T47D (cell line): ENCODE measurements at places on chromosomes 5 and 9.
A peak's percentile ranks its signal among the peaks of the same experiment; 100 is the strongest.

- peak; percentile 94 for DNase-seq
Observed at GRCh38 chr9:129610473-129611306, 10.2 kb downstream of the C9orf50 start.

GRCh38 chr5:148909766-148910165, 83.4 kb downstream of the ADRB2 start:
- DNase-seq: no peak

- DNase-seq: peak; percentile 70
Observed at GRCh38 chr5:16791036-16791705, 144.9 kb downstream of the MYO10 start.

DNA sequence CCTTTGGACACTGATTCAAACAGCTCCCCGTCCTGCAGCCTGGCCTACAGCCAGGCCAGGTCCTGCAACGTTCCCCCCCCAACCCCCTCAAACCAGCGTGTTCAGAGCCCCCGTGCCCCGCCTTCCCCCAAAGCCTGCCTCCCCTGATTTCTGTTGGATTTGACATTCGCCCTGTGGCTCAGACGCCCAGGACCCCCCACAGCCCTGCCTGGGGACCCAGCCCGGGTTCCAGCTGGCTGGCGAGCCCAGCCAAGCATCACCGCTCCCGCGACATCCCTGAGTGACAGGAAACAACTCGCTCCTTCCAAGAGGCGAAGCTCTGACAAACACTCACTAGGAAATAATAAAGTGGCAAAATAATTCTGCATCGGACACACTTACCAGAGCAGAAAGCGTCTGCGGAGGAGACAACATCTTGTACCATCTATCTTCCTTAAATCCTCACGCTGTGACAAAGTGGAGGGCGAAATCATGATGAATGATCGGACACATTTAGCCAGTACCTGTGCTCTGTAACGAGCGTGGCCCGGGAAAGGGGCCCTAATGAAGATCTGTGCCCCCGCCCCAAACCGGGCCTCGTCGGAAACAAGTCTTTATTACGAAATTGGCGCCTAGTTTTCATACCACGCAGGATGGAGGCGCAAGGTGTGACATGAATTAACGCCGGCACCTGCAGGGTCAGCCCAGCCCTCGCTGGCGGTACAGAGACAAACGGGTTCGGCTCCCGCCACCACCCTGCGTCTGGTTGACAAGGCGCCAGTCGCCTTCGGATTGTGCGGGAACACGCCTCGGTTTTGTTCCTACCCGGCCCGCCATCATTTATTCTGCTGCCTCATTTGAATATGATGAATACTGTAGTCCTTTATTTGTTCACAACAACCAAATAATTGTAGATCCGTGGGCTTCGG, 91.0 kb upstream of the MVB12B start:
- DNase-seq: no peak

GRCh38 chr5:181187500-181188213, 17.3 kb downstream of the TRIM7 start:
- peak; percentile 90 for DNase-seq

GRCh38 chr9:96874947-96875460, 20.7 kb upstream of the ZNF782 start:
- DNase-seq: no peak

- peak; percentile 9 for DNase-seq
Observed at GRCh38 chr9:2228132-2228531, 213.0 kb downstream of the SMARCA2 start.

DNA sequence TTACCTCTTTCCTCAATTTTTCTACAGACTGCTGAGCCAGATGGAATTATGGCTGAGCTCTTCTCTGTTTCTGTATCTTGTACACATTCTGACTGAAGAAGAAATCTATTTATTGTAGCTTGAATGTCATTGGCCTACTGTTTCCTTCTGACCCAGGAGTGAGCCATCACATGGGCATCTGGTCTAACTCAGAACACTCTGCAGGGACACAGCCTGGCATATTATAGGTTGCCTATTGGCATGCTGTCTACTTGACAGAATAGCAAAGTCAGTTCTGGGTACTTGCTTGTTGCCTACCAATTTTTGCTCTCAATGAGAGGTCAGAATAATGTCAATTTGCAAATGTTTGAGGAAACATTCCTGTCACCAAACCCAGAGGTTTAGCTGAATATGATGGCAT, 7.3 kb downstream of the PCDHAC2 start:
- DNase-seq: no peak

DNA sequence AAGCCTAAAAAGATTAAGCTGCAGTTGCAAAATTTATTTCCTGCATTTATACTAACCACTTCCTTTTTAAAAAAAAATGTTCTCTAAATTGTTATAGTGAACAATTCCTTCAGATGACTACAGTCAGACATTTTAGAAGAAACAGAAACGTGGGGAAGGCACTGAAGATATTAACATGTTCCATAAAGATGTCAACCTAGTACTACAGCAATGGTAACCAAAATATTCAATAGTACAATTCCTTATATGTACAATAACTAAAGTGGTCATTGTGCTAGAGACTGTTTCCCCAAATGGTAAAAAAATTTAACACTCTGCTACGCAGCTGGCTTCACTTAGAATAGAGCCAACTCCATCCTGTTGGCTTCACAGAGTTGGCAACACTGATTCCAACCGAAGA, 97.7 kb downstream of the FNBP1 start:
- no peak for DNase-seq

- DNase-seq: no peak
Observed at GRCh38 chr9:107299437-107299836, 16.4 kb downstream of the RAD23B start.

DNA sequence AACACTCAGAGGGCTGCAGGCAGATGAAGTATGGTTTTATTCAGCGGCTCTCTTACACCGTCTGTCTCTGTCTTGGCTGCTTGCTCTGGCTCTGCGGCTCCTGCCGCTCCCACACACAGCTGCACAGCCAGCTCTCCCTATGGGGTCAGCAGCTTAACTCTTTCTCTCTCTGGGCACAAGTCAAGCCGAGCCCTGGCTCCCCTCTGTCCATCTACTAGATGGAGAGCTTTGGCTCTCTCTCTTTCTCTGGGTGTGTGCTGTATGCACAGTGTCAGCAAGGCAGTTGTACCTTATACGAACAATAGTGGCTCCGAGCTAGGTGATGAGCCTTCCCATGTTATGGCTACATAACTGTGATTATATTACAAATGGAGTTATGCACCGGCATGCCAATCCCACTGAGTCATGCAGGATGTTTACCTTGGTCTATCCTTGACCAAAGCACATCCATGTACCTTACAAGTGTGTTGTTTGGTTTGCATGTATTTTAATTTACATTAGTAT, 19.3 kb upstream of the PPP2CA start:
- DNase-seq: peak; percentile 68

- DNase-seq: no peak
Observed at GRCh38 chr9:121150188-121150587, 51.5 kb downstream of the RAB14 start.

- DNase-seq: peak; percentile 85
Observed at GRCh38 chr9:122122903-122123632, 30.0 kb upstream of the TTLL11 start.

DNA sequence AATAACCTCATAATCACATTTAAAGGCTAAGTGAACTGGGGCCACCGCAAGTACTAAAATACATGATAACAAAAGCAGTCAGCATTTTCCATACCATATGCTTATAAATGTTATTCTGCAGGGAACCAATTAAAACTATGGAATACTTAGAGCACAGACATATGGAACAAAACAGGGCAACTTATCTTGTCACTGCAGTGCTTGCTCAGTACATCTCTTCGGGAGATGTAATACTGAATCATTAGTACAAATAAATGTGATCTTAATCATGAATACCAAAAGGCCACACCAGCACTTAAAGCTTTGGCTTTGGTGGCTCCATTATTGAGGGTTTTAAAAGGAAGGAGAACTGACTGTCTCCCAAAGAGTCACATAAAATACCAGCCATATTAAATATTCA, 32.1 kb downstream of the PRUNE2 start:
- no peak for DNase-seq

GRCh38 chr5:14872070-14872989, 752 bp upstream of the ANKH start:
- DNase-seq: no peak

GRCh38 chr9:132782037-132782436, 96.0 kb downstream of the AK8 start:
- DNase-seq: no peak

- DNase-seq: no peak
Observed at GRCh38 chr5:126482591-126482990, 59.4 kb downstream of the GRAMD2B start.

DNA sequence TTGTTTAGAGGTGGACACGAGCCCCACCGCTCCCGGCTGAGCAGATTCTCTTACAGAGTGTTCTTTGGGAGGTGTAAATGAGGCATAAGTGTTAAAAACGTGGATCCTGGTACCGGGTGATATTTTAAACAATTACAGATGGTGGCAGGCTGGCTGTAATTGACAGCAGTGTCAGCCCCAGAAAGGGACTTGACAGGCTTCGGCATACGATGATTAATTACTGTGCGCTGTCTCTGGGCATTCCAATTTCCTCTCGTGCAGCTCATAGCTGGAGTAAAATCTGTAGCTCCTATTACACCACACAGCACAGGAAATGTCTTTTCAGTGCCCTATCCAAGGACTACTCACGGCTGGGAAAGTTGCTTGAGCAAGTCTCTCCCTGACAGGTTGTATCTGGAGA, 305.4 kb upstream of the IRX2 start:
- no peak for DNase-seq

DNA sequence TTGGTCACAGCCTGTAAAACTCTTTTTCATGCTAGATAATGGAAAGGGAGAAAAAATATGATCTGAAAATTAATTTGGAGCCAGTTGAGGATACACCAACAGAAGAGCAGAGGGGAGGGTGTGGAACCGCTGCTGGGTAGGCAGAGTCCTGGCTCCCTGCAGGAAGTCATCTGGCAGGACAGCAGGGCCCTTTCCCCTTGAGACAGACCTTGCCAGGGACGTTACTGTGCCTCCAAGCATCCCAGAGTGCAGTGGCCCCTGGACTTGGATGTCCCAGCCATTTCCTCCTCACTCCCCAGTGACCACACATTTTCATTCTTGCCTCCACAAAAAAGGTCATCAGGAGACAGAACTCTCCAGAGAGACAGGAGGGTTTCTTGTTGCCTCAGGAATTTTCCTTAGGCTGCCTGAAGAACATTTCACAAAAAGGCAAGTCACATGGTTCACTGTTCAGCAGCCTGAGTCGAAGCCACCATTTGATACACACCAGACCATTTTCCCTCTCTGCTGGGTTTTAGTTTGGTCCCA, 5.9 kb downstream of the TRPM3 start:
- no peak for DNase-seq

DNA sequence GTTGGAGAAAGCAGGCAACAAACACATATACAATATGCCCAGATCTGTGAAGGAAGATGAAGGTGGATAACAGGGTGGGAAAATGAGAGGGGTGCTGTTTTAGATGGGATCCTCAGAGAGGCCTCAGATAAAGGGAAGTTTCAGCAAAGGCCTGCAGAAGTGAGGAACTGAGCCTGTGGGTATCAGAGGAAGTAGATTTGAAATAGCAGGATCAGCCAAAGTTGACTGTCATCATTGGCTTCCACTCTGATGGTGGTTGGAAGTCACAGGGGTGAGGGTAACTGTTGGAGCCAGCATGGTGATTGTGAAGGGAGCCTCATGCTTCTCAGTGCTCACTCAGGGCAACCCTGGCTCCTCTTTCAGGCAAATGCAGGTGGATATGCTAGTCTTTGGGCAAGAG, 607.2 kb upstream of the CLINT1 start:
- no peak for DNase-seq

DNA sequence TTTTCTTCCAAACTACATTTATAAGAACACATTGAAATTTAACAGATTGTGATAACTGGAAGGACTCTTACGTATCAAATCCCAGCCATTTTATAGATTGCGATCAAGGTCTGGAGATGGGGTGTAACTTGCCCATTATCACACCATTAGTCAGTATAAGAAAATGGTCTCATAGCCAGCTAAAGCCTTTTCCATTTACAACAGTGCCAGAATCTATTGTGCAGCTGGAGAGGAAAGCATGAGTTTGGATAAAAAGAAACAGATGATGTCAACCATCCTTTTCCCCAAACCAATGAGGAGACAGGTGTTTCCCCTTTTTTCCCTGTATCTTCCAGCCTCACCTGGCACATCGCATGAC, 658.8 kb downstream of the ACTL7B start:
- DNase-seq: no peak

- no peak for DNase-seq
Observed at GRCh38 chr9:8883321-8883720, 1083.7 kb upstream of the DMAC1 start.

GRCh38 chr9:32928912-32929311, 72.5 kb downstream of the APTX start:
- DNase-seq: no peak
